ENCODE measurements at places on chromosomes 5 and 9. TPM values are rescaled to one million over a fixed set of nuclear protein-coding genes. Genes with fewer than 3 reads are reported as not detected.

The EIF4E1B gene
- total RNA-seq, result not detected

The GRAMD2B gene
- total RNA-seq, result 4.6 TPM

The DDX46 gene
- total RNA-seq, result 56.7 TPM

The LYSMD3 gene
- 20.6 TPM for total RNA-seq

The SPINK7 gene
- not detected for total RNA-seq

The TAF1L gene
- total RNA-seq, result not detected
